ENCODE measurements at places on chromosomes 13 and 19.

DNA sequence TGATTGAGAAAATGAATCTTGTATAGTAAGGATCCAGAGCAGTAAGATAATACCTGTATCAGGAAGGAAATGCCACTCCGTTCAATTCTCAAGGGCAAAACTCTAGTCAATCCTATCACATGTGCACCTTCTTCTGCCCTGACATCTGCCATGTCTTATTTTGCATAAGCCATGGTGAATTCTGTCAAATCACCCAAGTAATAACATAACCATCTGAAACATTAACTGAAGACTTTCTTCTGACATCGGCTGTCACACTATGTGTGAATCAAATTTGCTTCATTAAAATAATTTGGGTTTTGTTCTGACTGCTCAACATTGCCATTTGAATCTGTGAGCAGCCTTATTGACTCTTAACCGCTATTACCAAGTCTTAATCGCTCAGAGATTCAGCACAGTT is 91.2 kb downstream of the PCDH9 start:
- no peak for DNase-seq

DNA sequence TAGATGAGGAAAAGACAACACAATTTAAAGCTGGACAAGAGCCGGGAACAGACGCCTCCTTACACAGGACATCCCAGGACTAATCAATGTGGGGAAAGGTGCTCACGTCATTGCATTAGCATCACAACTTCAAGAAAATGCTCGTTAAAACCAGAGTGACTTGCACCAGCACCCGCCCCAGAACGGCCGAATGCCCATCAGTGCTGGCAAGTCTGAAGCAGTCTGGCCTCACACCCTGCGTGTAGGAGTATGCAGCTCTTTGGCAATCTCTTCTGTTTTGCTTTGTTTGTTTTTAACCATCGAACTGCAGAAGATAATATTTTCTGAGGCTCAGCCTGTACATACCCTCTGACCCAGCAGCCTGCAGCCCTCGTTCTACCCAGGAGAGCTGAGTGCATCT is 44.8 kb upstream of the LDLR start:
- no peak for DNase-seq

GRCh38 chr19:48473161-48473966 is 4.2 kb downstream of the CYTH2 start:
- DNase-seq = no peak

- DNase-seq = peak; percentile 73
These were observed 6.6 kb upstream of the ZNF428 start for GRCh38 chr19:43625918-43626579.

DNA sequence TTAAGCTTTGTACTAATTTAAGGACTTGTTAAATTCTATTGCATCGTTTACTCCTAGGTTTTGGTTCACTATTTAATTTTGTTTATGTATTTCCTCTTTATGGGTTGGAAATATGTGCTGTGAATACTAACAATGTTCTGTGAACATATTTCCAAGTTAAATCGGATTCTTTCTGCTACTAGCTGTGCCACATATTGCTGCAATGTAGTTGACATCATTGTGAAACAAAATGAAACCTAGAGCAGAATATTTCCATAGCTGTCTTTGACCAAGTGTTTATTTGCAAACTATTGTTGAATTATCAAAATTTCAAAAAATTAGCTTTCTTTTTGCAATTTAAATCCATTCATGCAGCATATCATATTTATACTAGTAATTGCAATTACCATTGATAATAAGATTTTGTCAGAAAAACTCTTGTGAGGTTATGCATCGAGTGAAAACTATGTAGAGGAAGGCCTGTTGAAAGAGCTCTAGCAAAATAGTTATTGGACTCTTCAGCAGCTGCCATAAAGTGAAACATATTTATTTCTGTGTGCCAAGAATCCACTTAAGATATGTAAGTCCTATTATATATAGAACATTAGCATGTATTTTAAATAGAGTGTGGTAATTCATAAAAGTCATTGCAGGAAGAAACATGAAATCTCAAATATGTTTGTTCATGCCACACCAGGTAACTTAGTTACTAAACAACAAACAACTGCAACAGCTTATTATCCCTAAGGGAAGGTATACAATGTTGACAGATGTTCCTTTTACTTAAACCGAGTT is 575.1 kb downstream of the SLITRK6 start:
- DNase-seq = no peak

DNA sequence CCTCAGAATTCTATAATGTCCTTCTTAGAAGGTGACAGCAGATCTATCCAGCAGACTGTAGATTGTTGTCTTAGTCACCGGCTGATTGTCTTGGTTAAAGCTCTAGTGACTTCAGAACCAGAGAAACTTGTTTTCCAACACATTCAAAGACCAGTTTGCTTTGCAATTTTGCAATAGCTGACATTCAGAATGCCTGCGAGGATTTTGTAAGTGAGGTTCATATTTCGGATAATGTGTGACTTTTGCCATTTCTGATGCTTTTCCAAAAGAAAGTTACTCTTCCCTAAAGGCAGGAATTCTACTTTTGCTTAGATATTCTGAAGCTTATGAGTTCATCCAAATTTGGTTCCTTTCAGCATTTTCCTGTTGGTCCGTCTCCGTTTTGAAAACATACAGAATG is 13.2 kb downstream of the SPINT2 start:
- DNase-seq = no peak

- no peak for DNase-seq
These were observed 20.8 kb downstream of the ZSCAN5C start for GRCh38 chr19:56222901-56223300.

DNA sequence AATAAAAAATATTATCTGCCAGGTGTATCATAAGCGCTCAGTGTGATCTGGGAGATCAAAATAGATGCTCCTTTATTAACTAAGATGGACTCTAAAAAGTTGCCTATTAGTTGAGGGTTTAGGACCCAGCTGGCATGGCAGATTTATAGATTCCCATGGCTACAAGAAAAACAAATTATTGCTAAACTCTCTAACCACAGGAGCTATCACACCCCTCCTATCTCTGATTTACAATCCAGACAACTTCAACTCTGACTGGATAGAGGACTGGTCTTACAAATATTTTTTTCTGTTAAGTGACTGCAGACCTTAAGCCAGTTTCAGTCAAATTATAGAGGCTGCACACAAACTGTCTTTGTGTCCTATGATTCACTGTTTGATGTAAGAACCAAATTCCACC is 45.4 kb upstream of the MYCBP2 start:
- peak; percentile 49 for DNase-seq

DNA sequence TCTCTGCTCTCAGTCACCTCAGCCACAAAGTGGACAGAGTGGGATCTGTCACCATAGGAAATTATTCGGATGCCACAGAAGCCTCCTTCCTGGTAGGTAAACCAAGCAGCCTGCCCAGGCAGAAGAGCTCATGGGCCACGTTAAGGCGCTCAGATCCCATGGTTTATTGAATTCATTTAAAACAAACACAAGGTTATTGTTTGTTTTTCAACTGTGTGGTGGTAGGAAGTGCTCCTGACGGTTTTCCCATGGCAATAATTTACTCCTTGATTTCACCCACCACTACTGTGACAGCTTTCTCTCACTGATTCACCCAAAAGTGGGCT is 14.4 kb downstream of the BCAM start:
- DNase-seq = no peak

DNA sequence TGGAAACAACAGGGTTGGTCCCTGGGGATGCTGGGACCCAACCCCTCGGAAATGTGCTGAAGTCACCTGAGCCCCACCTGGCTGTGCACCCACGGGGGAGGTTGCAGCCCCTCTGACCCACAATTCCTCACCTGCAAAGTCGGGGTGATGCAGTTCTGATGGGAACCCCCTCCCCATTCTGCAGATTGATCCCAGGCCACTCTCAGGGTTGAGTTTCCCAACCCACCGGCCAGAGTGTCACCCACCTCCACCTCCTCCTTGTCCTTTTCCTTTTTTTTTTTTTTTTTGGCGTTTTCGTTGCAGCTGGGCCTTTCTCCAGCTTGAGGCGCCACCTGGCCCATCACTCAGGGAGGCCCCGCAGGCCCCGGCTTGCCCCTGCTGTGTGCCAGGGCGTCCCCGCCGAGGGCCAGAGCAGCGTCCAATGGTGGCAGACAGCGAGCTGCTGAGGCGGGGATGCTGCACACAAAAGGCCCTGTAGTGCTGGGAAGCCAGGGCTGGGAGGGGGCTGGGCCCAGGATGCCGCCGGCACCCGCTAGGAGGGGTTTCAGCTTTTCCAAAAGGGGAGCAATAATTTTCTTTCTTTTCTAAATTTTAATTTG is 4.6 kb downstream of the PIK3R2 start:
- no peak for DNase-seq

DNA sequence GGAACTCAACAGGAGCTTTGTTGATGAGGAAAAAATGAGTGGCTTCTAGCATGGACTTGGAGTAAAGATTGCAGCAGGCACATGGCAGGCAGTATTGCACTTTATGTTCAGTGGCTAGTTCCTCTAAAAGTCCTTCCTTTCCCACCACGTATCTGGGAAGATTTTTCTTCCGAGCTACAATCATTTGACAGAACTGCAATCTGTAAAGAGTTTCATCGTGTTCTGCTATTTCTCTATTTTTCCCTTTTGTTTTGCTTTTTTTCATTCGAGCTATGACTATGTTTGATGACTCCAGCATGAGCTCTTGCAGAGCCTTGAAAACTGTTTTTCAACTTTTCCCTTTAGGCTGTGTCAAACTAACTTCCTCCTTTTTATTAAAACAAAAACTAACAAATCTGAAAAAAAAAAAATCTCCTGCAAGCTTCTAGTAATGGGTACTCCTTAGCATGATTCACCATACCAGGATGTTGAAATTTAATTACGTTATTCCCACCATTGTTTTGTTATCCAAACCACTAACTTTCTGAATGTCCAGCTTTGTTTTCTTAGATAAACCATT is 12.3 kb downstream of the CLDN10 start:
- peak; percentile 58 for DNase-seq

DNA sequence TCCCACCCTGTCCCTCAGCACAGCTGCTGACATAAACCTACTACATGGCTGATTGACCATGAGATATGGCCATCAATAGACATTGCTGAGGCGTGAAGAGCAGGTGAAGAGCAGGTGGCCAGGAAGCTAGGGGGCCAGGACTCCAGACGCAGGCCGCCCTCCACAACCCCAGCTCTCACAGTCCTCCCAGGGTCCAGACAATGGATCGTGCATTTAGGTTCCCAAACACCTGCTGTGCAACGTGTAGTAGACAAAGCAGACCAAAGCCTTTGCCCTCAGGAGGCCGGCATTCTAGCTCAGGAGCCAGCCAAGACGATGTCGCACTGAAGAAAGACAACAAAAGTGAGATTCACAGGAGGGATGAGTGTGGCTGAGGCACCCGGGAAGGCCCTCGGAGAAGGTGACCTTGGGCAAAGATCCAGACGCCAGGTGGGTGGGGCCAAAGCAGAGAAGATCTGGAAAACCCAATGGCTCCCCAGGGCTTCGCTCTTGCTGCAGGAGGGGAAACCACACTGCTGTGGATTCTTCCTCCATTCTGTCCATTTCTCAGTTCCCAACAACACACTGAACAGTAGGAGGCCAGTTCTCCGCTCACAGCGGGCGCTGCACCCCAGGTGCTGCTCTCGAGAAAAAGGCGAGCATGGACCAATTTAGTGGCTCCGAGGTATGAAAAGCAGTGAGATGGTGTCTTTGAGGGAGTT is 1.4 kb downstream of the FFAR1 start:
- DNase-seq = no peak

DNA sequence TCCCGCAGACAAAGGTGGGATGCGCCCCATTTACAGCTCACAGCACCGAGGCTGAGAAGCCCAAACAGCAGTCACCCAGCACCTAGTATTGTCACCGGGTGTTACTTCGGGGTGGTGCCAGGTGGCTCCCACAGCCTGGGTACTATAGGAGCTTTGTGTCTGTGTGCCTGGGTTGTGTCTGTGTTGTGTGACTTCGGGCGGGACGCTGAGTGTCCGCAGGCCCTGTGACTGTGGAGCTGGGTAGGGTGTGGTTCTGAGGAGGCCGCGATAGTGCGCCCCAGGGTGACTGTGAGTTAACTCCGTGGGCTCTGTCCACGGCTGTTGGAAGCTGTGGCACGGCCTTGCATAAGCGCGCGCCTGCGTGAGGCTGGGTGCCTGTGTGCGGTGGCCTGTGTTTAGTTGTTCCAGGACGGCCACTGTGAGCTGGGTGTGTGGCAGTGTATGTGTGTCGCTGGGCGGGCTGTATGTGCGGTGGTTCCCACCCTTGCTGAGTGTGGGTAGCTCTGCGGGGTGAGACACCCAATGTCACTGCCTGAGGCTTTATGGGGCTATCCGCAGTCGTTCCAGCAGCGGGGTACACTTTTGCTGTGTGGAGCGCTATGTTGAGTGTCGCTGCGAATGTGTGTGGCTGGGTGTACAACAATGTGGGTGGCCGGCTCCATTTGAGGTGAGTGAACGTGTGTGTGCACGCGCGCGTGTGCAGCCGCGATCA is 559 bp upstream of the SSBP4 start:
- peak; percentile 45 for DNase-seq

DNA sequence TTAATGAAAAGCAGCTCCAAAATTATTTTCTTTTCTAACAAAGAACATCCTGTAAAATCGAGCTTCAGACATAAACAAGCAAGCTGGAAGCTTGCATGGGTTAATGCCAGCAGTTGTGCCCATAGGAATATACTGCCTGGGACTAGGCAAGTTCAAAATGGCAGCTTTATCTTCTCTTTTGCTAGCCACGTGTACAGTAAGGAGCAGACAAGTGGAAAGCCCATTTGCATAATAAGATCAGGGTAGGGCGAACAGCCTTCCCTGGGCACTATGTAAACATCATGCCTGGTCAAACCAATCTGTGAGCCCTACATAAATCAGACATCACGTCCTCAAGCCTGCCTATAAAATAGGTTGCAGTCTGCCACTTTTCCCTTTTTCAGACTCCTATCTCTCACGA is 489.7 kb downstream of the RFC3 start:
- no peak for DNase-seq

GRCh38 chr19:54461613-54462012 is 2.0 kb downstream of the LENG9 start:
- no peak for DNase-seq

- DNase-seq = no peak
These were observed 115.7 kb upstream of the STARD13 start for GRCh38 chr13:33401238-33401637.

DNA sequence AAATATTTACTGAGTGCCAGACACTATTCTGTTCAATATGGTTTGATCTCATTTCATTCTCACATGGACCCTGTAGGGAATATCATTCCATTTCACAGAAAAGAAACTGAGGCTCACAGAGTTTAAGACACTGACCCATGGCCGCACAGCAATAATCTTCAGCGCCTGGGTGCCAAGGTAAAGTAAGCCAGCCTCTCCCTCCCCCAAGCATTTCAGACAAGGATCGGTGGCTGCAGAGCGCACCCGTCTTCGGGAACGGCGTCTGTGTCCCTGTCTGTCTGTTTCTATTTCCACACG is 4.3 kb upstream of the PDE4A start:
- DNase-seq = no peak

DNA sequence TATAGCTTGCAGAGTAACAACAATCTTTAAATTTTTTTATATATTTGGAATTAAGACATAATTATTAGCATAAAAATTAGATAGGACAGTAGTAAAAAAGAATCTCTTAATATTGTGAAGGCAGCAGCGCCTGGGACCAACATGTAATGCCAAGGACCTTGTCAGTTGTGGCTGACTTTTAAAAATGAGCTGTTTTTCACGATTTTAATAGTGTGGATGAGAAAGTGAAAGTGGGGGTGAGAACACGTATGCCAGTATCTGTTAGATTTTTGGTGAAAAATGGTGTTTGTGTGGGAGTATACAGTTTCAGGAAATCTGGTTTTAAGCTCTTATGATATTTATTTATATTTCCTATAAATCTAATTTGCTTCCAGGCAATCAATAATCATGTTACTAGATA is 125.2 kb downstream of the LMO7 start:
- no peak for DNase-seq

- peak; percentile 2 for DNase-seq
These were observed 254.8 kb downstream of the DCT start for GRCh38 chr13:94224670-94225069.
